Large intestine (tissue), 12 donors: ENCODE measurements at places on chromosomes 5 and 9. TPM values are rescaled to one million over a fixed set of nuclear protein-coding genes. Genes with fewer than 3 reads are reported as not detected.

DNA sequence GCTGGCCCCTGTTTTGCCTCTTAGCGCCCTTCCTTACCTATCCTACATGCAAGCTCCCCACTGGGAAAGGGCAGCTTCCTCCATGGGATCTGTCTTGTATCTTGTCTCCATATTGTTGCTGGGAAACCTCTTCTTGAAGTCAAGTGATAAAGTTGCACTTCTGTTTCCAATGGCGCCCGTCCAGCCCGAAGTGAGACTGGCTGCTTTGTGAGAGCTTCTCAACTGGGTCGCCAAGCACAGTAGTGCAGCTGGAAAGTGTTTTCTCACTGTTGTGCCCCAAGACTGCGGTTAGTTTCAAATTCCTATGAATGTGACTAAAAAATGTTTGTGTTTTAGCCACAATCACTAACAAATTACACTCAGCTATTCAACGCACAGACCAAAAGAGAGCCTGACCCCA, 506.6 kb upstream of the MPDZ start:
- DNase-seq: no peak

GRCh38 chr9:88197781-88198340, 59.6 kb upstream of the SPATA31C2 start:
- DNase-seq: peak; percentile 43

- peak; percentile 63 for DNase-seq
Observed at GRCh38 chr5:68007451-68007850, 208.1 kb upstream of the PIK3R1 start.

DNA sequence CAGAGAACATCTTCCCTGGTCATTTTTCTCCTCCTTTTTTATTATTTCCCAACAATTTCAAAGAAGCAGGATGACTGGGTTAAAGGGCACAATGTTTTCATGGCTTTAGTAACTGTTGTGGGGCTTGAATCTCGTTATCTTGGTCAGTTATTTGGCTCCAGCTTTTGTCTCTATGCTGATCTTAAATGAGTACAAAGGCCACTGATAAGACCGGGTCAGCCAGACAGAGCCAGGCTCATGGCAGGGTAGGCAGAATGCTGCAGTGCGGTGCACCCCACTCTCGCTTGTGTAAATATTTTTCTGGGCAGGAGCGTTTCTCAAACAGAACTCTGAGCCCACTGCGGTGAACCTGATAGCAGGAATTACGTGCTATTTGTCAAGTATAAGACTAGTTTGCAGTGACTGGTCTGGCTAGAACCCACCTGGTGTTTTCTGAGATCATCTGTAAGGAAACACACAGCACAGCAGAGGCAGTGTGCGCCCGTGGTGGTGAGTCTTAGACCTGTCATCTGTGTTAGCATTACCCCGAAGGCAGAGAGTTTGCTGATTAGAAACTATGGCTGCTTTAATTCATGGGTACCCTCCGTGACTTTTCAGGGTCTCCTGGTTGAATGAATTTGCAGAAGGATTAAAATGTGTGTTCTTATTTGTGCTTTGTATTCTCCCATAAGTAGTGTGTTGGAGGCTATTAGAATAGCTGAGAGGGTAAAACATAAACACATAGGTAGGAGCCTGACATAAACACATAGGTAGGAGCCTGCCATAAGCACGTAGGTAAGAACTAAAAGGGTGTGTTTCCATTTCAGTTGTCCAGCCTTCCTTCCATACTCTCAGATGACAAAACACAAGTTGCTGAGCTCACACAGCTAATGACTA, 158.6 kb upstream of the DMRT1 start:
- peak; percentile 90 for DNase-seq

DNA sequence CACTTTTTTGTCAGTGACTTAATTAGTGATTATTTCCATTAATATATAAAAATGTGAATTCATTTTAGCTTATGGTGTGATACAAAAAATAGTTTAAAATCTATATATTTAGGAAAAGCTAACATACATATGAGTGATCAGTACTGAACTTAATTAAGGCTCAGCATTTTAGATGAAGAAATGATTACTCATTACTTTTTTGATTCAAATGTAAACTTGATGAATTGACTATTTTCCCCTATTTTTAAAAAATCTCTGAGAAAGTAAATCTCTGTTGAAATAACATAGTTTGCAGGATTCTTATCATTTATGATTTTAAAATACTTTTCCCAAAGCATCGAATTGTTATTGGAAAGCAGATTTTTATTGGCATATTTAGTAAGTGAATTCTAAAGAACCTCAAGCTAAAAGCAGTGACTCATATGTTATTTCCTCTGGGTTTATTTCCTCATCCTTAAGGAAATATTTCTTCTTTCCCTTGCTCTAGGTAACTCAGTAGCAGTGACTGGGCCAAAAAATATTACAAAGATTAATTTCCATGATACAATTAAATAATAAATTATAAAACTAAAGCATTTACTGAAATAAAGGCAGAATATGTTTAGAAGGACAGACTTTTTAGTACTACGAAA, 290.6 kb downstream of the FER start:
- no peak for DNase-seq

DNA sequence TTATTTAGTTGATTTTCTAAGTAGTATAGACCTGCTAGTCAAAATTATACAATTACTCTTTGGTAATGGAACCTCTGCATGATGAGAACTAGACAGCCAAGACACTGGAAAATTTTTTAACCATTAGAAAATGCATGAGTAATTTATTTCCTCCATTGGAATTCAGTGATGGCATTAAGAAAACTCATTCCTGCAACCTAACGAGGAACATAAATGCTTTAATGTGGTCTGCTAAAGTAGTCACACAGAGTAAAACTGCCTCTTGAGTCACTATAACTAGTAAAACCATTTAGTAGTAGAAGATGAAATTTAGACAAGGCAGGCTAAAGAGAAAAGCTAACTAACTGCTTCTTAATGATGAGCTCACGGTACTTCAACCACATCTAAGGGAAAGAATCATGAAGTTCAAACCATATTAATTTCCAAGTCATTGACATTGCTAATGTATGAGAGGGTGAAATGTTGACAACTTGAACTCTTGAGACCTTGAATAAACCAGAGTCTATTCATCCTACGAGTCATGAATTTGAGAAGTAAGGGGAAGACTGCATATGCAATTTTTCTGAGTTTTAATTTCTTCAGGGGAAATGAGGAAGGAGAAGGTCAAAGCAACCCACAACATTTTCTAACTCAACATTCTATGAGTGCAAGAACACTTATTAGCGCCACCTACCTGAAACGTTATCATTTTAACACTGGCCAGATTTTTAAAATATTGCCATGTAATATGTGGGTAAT, 74.4 kb downstream of the GLIS3 start:
- no peak for DNase-seq

- DNase-seq: no peak
Observed at GRCh38 chr9:133485531-133486260, 6.8 kb upstream of the SLC2A6 start.

- DNase-seq: no peak
Observed at GRCh38 chr9:137680444-137681358, 61.9 kb downstream of the EHMT1 start.

The PPP3R2 gene
- 0.01 TPM for polyA plus RNA-seq
